ENCODE measurements at places on chromosomes 4 and X.

DNA sequence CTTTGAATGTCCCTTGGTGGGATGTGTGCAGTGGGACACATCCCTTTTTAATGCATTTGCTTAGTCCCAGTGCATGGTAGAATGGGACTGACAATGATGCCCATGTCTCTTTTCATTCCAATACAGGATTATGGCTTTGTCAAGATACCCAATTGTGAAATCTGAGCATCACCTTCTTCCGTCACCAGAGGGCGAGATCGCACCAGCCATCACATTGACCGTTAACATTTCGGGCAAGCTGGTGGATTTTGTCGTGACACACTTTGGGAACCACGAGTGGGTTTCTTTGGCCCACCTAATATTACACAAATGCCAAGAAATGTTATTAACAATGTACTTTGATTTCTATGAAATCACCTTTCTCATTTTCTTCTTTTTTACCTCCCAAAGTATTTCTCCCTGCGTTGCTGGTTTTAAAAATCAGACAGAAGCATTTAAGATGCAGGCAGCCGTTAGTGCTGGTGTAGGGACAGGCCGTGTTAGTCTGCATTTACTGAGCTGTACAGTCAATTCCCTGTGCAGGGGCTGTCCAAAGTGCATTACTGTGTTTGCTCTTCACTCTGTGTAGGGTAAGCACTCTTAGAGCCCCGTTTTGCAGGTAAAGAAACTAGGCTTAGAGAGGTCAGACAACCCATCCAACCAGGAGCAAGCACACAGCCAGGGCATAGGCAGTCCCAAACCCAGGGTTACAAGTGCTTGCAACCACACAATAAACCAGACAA is 46.5 kb downstream of the CWH43 start:
- no peak for DNase-seq

DNA sequence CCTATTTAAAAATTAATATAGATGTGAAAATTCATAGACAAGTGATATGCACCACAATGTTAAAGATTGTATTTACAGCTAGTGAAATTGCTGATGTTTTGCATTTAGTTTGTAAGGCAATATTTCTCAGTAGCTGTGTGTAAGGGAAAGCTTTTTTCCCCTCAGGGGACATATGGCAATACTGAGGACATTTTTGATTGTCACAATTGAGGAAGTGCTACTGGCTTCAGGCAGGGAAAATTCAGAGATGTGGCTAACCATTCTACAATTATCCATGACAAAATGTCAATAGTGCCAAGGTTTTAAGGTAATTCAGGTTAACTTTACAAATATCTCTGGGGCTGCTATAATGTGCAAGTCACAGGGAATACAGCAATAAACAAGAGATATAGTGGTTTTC is 66.1 kb upstream of the IL15 start:
- DNase-seq = no peak

GRCh38 chr4:67576538-67576937 is 18.0 kb downstream of the STAP1 start:
- DNase-seq = no peak

DNA sequence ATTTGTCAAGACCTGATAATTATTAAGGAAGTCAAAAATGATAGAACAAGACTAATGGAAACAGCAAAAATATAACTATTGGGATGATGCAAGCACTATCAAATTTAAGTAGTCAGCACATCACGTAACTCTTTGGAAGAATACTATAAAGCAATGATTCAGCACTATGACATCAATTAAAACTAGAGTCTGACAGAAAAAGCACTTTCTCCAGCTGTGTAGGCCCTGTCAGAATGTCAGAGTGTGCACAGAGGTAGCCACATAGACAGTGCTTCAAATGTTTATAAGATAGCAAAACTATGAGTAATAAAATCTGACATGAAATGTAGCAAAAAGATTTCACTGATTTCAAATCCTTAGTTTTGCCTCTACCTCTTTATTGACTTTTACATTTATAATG is 1226.6 kb upstream of the ADGRL3 start:
- DNase-seq = peak; percentile 10

GRCh38 chr4:79403356-79403755 is 4.7 kb downstream of the GK2 start:
- DNase-seq = no peak

DNA sequence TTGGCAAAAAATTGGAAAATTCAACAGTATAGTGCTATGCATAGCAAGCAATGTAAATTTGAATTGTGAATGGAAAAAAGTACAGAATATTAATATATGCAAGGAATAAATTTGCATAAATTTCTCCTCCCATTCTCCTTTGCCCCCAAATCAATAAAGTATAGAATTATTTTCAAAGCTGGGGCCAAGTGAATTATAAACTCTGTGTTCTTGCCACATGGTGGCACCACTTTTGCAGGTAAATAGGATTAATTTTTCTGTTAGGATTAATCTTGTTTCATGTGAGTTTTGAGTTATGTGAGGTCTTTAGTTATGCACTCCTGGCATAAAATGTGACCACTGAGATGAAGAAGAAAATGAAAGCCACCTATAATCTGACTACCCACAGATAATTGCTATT is 19.9 kb downstream of the COPS4 start:
- DNase-seq = peak; percentile 14

- DNase-seq = no peak
These were observed 28.7 kb downstream of the NLRP2B start for GRCh38 chrX:57651169-57651919.

DNA sequence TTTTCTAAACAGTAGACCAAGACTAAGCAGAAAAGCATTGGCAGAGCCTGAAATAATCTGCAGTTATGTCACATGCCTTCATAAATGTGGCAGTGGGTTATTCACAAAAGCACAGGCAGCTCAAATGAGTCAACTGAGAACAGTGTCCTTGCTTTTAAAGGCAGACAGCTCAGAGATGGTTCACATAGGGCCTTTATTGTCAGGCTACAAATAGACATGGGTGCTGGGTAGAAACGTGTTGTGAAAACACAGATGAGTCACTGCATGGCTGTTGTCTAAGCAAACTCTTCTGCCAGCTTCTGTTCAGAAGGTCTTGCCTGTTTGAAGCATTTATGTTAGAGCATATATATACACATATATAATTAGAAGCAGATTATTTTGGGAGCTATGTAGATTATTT is 118.0 kb downstream of the SLC4A4 start:
- DNase-seq = peak; percentile 84

- no peak for DNase-seq
These were observed 8.1 kb downstream of the ODAM start for GRCh38 chr4:70203601-70204000.

DNA sequence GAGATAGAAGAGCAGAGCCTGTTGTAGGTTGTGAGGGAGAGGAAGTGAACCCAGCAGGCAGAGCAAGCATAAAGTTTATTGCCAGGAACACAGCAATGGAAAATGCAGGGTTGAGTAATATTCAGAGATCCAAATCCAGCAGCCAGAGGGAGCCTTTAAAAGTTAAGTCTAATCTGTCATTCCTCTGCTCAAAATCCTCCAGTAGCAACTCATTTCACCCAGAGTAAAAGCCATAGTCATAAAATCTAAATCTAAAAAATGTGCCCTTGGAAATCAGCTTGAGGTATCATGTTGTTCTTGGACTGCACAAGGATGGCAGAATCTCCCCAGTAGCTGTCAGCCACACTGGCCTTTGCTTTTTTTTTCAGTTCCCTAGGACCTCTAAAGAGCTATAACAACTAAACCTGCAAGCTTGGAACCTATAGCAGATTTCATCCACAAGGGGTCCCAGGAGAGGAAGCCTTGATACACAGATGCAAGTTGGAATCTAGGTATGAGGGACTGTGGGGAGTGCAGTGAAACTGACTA is 62.9 kb upstream of the FRAS1 start:
- peak; percentile 74 for DNase-seq

GRCh38 chr4:26542991-26543390 is 40.9 kb upstream of the TBC1D19 start:
- DNase-seq = peak; percentile 58

DNA sequence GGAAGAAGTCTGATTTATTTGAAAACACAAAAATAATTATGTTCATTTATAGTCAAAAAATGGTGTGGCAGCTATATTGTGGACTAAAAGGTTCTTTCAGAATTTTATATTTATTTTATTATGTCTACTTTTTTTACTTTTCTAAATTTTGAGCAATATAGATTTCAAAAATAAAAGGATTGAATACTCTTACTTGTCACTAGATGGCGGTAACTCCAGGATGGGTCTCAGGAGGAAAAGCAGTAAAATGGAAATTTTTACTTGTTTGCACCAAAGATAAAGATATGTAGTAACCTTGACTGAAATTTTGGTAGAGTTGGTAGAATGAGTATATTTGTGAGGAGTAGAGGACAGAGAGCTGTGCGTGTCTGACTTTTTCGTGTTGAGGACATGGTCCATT is 14.5 kb upstream of the DACH2 start:
- DNase-seq = peak; percentile 0

DNA sequence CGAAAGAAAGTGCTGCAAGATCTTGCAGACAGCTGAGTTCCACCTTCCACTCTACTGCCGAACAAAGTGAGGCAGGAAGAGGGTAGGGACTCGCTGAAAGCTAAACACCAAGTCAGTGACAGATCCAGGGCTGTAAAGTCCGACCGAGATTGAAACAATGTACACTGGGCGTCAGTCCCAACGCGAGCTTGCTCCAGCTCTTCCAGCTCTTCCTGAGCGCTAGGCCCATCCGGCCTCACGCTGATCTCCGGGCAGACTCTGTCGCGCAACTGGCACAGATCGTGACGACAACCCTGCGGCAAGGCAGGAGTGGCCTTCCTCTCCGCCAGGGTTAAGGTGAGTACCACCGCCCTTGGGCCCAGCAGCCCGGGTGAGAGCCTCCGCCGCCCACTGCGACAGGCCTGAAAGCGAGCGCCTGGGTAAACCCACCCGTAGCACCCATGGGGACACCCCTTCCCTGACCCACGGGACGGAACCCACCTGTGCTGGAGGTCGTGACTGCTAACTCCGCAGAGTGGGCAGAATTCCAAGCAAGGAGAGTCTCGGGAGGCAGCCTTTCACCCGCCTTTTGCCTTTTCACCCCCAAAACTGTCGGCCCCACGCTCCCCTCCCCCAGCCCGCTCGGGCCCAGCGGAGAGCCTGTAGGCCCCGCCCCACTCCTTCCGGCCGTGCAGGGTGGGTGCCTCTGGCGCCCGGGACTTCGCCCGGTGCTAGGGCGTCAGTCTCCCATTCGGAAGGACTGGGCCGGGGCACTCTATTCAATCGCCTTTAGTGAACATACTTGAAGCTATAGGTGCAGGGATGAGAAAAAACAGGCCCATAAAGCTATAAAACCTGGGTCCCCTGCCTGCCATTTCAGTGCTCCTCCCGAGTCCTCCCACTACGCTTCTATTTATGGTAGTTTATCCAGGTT is at the start of gene TMLHE:
Gene TMLHE, minus strand, starts transcription at position 641 of the 913 bp plus-strand sequence. CDS start 67,676 bp downstream, outside the sequence.
- peak; percentile 58 for DNase-seq

GRCh38 chr4:99315839-99316238 is 5.4 kb downstream of the ADH1B start:
- DNase-seq = no peak

DNA sequence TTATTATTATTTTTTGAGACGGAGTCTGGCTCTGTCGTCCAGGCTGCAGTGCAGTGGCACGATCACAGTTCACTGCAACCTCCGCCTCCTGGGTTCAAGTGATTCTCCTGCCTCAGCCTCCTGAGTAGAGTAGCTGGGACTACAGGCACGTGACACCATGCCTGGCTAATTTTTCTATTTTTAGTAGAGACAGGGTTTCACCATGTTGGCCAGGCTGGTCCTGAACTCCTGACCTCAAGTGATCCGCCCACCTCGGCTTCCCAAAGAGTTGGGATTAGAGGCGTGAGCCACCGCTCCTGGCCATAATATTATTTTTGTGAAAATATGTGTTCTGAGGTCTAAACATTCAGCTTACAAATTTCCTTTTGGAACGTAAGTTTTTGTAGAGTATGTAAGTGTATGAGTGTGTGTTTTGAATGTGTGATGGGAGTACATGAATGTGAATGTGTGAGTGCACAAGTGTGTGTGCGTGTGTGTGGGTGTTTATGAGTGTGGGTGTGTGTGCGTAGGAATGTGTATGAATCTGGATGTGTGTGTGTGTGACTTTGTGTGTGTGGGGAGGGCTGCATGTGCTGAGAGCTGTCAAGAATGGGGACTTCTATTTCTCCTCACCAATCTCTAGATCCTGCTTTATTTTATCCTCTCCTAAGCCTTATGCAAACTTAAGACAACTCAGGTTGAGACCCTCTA is 5.7 kb upstream of the MGST2 start:
- no peak for DNase-seq

DNA sequence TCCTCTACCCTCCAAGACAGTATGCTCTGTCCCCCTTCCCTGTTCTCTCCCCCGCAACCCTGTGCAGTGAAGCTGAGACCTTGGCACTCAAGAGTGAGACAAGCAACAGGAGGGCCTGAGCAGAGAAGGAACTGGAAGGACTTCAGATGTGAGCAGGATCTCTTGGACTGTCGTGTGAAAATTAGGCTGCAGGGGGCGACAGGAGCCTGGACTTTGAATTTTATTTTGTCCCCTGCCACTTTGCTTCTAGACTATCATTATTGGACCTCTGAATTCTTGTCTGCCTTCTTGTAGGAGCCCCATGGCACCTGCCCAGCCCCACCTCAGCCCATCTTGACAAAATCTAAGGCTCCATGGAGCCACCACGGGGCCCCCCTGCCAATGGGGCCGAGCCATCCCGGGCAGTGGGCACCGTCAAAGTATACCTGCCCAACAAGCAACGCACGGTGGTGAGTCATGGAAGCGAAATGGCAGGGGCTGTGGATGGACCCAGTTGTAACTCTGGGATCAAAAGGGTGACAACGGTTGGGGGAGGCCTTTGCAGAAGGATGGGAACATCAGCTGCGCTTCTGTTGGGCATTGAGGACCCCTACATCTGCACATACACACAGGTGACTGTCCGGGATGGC is 1.7 kb downstream of the ARAF start:
- no peak for DNase-seq

GRCh38 chr4:57233386-57233785 is 123.2 kb upstream of the IGFBP7 start:
- DNase-seq = no peak

- peak; percentile 0 for DNase-seq
These were observed 40.9 kb downstream of the BRCC3 start for GRCh38 chrX:155112171-155112570.

- peak; percentile 37 for DNase-seq
These were observed 477 bp downstream of the SLC35A2 start for GRCh38 chrX:48910926-48911411.

- DNase-seq = no peak
These were observed 7.6 kb upstream of the SRD5A3 start for GRCh38 chr4:55338486-55338885.

DNA sequence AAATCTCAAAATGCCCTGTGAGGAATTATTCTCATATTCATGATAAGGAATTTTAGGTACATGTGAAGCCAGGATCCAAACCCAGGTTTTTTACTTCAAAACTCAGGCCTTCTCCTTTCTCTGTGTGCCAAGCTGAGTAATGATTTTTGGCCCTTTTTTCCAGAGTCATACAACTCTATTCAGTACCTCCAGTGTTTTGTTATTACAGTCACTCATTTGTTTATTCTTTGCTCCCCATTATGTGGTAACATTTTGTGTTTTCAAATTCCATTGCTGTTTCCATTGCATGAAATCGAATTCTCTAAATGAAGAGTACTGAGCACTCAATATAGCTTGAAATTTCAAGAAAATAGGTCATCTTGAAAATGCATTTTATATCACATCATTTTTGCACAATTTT is 315.4 kb downstream of the NR3C2 start:
- DNase-seq = no peak

GRCh38 chrX:40168480-40169011 is 70.8 kb upstream of the BCOR start:
- no peak for DNase-seq

Data from fibroblast of skin of right biceps (primary cell).